ENCODE measurements at places on chromosomes 4 and X.

- DNase-seq, result no peak
Observed at GRCh38 chr4:167034983-167035382, 199.3 kb downstream of the SPOCK3 start.

GRCh38 chrX:84634201-84634782 lies 132.0 kb upstream of the HDX start:
- no peak for DNase-seq

DNA sequence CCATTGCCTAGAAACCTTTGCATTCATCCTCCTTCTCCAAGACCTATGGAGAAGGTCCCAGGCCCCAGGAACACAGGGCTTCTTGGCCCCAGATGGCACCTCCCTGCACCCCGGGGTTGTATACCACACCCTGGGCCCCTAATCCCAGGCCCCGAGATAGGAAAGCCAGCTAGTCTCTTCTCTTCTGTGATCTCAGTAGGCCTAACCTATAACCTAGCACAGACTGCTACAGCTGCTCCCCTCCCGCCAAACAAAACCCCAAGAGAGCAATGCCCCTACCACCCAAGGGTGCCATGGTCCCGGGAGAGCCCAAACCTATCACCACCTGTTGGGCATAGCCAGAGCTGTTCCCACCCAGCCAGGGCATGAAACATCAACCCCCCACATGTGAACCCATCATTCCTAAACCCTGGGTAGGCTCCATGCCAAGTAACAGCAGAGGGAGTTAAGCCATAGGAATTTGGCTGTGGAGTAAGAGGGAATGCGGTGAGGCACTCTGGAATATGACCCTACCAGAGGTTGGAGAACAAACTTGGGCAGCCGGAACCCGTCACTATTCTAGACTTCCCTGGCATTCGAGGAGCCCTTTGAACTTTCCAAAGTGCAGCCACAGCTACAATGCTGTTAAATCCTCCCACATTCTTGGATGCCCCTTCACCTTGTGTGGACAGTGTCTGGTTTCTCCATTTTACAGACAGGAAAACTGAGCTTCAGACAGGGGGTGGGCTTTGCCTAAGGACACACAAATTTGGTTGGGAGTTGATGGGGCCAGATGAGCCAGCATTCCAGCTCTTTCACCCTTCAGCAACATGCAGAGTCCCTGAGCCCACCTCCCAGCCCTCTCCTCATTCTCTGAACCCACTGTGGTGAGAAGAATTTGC lies 10.9 kb upstream of the SASH3 start:
- DNase-seq, result no peak

GRCh38 chr4:112516066-112516470 lies at the start of gene NEUROG2:
NEUROG2 (minus strand) TSS chr4:112516180; CDS start chr4:112515475, 705 bp downstream.
- DNase-seq, result no peak

DNA sequence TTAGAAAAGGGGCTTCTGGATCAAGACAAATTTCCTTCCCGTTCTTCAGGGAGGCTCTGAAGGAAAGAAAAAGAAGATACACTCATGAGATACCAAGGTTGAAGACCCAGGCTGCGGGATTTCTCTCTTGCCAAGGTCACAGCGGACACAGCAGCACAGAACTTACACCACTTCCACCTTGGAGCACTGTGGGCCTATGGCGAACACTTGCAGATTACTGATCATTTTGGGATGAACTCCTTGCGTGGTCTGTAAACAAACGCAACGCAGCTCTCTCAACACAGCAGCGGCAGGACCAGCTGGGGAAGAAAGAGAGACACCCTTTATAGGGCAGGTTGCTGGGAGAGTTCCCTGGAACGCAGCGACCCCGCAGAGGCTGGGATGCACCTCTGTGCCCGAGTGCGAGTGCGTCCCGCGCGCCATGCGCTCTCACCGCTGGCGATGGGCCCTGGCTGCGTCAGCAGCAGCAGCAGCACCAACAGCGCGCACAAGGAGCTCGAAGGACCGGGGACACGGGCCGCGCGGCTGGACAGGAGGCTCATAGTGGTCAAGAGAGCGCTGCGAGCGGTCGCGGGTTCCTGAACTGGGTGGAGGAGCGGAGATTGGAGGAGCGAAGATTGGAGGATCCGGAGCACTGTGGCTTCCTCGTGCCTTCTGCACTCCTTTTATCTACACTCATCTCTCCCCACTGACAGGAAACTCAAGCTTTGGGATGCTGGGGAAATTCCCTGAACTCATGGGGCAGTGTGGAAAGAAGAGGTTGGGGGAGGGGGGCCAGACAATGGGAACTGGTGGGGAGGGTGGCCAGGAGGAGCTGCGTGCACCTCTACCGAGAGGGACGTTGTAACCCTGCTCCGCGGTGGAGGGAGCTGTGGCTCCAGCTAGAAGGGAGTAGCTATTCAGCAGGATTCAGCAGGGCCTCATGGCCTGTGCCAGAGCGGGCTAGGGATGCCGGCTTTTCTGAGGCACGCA lies at the start of gene CXCL5:
Gene CXCL5 (minus strand): TSS at position 638 of the 972 bp plus-strand sequence. CDS start 96 bp downstream, at position 542.
- DNase-seq, result no peak

DNA sequence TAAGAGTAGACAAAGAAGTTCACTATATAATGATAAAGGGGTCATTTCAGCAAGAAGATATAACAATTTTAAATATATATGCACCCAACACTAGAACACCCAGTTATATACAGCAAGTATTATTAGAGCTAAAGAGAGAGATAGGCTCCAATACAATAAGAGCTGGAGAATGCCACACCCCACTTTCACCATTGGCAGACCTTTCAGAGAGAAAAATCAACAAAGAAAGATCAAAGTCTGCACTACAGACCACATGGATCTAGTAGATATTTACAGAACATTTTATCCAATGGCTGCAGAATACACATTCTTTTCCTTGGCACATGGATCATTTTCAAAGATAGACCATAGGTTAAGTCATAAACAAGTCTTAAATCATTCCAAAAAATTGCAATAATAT lies 479.7 kb upstream of the DIAPH2 start:
- DNase-seq, result no peak

DNA sequence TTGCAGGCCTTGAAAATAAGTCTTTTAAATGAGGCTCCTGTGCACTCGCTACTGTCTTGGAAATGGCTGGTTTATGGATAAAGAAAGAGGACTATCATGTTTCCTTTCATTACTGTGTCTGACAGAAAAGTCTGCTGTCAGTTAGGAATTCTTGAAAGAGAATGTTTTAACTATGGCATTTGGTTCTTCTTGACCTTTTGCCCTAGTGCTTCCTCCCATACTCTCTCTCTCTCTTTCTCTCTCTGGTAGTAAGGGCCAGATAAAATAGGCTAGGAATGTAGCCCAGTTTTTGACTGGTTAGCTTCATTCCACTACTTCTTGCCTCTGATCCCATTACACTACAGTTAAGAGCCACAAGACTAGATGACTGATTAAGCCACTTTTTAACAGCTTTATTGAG lies 29.8 kb downstream of the YY2 start:
- no peak for DNase-seq

DNA sequence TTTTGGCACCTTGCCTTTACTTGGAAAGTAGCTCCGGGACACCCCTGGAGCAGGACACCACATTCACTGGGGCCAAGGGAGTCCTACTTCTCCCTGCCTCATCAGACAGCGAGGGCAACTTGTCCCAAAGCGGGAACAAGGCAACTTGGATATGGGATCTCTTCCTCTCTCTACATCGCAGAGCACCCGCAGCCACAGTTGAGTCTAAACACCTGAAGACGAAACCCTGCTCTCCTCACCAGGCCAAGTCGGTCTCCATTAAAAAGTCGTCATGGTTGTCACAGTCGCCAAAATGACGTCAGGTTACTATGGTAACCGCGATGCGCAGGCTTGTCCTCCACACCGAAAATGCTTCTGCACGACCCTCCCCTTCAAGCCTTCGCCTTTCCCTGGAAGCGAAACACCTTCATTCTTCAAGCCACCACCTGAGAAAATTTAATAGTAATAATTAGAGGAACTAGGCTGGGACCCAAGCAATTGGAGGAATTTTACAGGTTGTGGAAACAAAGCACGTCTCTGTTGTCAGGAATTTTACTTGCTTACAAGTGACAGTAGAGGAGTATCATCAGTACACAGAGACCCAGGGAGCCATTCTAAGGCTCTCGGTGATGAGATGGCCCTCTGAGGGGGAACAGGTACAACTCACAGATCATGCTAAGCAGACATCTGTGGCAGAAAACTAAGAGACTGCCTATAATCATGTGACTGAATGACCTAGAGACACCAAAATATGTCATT lies 30.5 kb upstream of the TCEAL4 start:
- peak; percentile 46 for DNase-seq

DNA sequence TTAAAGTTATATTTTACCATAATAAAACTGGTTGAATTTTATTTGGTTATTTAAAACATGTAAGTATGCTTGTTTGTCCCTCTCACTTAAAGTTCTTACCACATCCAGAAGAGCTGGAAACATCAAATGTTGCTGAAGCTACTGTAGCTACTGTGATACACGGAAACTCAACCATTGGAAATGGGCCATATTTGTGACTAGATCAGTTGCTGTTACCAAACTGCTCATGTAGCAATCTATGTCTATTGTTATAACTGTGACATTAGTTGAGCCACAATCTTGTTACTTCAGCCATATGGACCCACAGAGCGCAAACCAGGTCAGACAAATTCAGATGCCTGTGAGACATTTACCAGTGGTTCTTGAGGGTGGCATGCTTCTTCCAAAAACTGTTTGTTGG lies 41.6 kb downstream of the NDNF start:
- DNase-seq, result no peak

GRCh38 chr4:85681221-85681657 lies 206.3 kb downstream of the ARHGAP24 start:
- DNase-seq, result no peak

DNA sequence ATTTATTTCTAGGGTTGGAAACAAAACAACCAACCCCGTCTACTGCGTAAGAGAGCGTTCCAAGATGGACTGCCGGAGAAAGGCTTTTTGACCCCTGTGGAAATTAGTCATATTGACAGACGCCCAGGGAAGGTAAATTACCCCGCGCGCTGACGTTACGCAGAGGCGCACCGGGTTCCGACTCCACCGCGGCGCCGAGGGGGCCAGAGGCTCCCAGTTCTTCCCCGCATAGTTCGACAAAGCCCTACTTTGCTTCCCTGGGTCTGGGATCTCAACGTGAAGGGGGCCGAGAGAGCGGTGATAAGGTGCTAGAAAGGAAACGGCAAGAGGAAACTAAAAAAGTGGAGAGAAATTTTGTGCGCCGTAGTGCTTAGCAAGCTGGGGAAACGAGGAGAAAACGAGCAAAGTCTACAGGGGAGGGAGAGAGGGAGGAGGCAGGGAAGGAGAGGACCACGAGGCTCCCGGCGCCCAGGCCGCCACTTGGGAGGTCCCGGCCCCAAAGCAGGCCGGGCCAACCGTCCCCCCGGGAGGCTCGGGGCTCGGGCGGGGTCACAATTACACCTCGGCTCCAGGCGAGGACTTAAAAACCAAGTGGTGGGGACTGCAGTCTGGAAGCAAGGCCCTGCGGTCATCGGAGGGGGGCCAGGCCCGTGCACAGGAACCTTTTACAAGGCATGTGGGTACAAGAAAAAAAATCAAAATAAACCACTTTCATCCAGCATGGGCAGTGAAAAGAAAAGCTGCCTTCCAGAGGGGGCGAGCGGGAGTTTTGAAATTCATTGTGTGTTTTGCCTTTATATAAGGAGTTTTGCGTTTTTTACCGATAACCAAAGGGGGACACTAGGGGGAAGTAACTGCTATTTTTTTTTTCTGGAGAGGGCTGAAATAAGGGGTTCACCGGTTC lies 13.2 kb downstream of the HAND2 start:
- DNase-seq, result no peak

DNA sequence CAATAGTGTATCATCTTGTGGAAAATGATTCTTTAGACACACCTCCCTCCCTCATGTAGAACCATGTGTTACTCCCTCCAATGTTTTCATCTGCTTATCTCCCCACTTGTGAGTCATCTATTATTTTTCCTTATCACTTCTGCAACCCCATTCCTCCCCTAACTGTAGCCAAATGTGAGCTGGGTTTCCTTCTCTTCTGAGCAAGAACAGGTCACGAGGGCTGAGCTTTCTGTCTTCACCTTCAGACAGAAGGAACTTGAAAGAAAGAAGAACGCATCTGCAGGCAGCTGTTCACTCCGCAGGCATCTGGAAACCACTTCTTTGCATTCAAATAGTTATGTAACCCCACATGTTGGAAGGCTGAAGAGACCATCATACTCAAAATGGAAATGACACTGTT lies 1.8 kb downstream of the PPP1R2C start:
- DNase-seq, result no peak

GRCh38 chr4:3227878-3228675 lies 20.9 kb upstream of the MSANTD1 start:
- no peak for DNase-seq

- DNase-seq, result no peak
Observed at GRCh38 chr4:8439914-8440491, 520 bp downstream of the ACOX3 start.

DNA sequence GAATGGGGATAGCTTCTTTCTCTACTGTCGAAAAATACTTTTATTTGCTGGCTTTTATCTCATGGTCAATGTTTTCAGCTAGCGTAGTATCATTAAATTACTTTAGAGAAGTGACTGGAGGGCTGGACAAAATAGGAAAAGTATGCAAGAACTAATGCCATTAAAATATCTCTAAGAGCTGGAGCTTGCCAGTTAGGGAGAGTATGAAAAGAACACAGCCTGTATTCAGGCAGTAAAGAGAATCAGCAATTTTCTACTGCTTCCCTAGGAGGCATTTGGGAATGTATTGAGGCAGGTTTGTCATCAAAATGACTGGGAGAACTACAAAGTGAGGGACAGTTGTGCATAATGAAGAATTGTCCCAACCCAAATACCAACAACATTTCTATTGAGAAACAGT lies 43.0 kb upstream of the FTHL17 start:
- DNase-seq, result no peak

DNA sequence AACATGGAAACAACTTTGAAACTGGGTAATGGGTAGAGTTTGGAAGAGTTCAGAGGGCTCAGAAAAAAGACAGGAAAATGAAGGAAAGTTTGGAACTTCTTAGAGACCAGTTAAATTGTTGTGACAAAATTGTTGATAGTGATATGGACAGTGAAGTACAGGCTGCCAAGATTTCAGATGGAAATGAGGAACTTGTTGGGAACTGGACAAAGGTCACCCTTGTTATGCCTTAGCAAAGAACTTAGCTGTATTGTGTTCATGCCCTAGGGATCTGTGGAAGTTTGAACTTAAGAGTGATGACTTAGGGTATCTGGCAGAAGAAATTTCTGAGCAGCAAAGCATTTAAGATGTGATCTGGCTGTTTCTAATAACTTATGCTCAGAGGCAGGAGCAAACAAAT lies 5.1 kb upstream of the ARL13A start:
- no peak for DNase-seq

GRCh38 chrX:9072281-9072680 lies 38.4 kb upstream of the FAM9B start:
- no peak for DNase-seq

GRCh38 chr4:24434241-24434640 lies 150.1 kb downstream of the DHX15 start:
- DNase-seq, result no peak

GRCh38 chrX:150694738-150695410 lies 1.7 kb downstream of the MTMR1 start:
- no peak for DNase-seq

DNA sequence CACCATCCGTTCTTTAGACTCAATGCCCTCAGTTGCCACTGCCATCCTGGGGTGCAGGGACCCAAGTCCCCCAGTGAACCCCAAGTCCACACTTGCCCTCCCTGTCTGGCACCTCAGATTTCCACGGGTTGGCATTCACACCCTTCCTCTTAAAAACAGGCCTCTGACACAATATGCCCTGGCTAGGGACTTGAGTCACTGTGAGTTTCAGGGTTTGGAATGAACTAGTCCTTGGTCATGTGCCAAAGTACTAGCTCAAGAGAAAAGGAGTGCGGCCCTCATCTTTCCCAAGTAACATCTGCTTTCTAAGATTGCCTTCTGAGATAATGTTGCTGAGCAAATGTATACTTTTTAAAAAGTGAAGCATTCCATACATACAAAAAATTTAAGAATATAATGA lies 134.0 kb downstream of the MID1 start:
- DNase-seq, result no peak

Data from stimulated activated CD4-positive, alpha-beta T cell treated with anti-CD3 and anti-CD28 coated beads, Interleukin-2, amount 100 ng/mL, for 4 hours (primary cell).